ENCODE measurements at places on chromosomes 3 and 15. TPM values are rescaled to one million over a fixed set of nuclear protein-coding genes. Genes with fewer than 3 reads are reported as not detected.

GRCh38 chr15:83365370-83365938 is 81.0 kb upstream of the BNC1 start:
- DNase-seq, result peak; percentile 84

- DNase-seq, result no peak
Measured at GRCh38 chr15:86725628-86726027, 646.0 kb downstream of the AGBL1 start.

- DNase-seq, result no peak
Measured at GRCh38 chr3:64890006-64890405, 202.2 kb upstream of the ADAMTS9 start.

- DNase-seq, result no peak
Measured at GRCh38 chr3:182420741-182421140, 372.6 kb upstream of the ATP11B start.

- no peak for DNase-seq
Measured at GRCh38 chr15:57881361-57881760, 174.8 kb downstream of the POLR2M start.

- no peak for DNase-seq
Measured at GRCh38 chr3:160980740-160981139, 124.4 kb downstream of the B3GALNT1 start.

DNA sequence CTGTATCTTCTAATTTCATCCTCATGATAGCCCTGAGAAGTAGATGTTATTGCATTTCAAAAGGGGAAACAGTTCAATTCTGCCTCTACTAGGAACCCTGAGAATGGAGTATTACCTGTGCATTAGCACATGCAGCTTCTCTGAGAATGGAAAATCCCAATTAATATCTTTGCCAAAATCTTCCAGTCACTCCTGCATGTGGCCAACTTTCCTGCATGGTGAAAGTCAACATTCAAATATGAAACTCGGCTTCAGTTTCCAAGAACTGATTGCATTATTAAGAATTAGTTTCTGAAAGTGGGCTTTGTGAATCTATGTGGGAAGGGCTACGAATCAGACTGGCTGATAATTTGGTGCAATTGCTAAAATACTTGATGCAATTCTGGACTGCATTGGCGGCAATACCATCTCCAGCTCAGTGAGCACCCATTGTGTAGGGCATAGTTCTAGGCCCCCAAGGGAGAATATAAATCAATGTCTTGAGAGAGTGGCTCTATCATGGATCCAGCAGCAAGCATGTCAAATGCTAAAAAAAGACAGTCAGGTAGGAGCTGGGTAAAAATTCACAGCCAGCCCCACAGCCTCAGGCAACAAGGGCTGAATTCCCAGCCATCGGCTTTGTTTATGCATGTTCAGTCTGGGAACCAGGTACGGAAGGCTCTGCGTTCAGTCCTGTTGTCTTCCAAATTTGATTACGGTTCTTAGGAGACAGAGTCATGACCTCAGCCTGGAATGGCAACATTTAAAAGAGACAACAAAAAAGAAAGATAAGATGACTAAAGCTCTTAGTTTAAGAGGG is 18.8 kb upstream of the BCL6 start:
- DNase-seq, result no peak

DNA sequence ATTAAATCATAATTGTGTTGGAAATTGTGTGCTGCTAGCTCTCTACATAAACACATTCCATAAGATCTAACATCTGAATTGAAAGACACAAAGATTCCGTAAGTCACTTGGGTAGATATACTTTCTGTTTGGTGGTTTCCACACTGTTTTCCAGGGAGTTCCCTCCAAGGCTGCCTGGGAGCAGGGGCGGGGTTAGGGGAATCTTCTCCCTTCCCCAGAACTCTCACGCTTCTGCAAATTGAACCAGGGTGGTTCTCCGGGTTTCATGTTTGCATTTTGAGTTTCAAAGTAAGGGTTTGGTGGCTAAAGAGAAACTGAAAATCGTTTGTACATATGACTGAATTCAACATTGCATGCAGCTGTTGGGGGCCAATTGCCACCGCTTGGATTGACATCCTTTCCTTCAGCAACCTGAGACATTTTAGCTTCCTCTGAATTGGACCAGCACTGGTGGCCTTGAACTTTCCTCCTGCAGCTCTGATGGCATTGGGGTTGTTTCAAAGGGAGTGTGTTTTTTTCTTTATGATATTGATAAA is 192.7 kb upstream of the FEZF2 start:
- no peak for DNase-seq

GRCh38 chr15:39392469-39393047 is 188.3 kb upstream of the THBS1 start:
- no peak for DNase-seq

GRCh38 chr3:76212679-76213078 is 427.3 kb upstream of the ZNF717 start:
- no peak for DNase-seq

GRCh38 chr3:39187372-39188155 is 4.8 kb downstream of the XIRP1 start:
- DNase-seq, result no peak

DNA sequence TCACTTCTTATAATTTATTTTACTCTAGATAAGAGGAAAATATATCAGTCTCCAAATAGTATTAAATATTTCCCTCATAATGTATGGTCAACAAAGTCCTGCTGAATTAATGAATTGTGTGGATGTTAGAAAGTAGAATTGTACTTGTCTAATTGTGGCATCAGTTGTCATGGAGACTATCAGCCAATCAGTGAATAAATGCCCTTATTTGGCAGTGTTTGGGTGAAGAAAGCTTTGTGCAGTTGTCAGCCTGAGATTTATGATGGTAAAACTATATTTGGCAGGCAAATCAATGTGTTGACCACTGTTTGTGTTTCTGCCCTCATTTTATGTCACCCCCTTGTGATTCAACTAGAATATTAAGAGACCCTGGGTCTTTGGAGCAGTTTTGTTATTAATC is 293.6 kb upstream of the MDFIC2 start:
- DNase-seq, result no peak

DNA sequence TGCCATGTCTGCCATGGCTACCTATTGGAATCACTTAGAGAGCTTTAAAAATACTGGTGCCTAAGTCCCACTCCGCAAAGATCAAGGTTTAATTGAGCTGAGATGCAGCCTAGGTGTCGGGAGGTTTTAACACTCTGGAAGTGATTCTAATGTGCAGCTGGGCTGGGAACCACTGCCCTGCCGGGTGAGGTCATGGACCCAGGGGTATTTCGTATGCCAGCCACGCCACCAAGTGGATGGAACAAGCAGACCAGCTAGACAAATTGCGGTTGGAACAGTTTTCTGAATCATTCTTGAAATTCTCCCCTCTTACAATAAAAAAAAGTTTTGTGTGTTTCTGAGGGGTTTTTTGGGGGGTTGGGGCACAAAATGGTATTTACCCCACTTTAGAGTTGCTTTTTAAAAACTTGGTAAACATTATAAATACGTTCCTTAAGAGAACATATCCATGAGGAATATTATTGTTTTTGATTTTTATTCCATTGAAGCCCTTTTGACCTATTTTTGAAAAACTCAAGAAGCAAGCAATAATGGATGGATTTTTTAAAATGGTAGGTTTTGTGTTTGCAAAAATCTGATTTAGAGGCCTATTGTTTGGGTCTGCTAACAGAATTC is 66.2 kb upstream of the CSTA start:
- DNase-seq, result peak; percentile 76

DNA sequence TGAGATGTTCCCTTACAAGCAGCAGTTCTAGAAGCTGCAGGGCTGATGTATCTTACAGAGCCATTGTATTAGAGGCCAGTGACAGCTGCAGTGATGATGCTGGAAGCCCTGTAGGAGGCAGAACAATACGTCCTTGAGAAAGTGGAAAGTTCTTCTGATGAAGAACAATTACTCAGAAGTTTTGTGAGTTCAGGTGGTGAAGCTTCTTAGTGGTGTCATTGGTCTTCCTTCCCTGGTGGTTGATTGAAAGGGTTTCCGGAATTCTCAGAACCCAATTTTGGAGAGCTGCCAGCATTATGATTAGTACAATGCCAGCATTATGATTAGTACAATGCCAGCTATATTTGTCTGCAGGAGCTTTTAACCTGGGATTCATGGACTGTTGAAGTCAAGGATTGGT is 356.4 kb downstream of the MFSD1 start:
- DNase-seq, result no peak

GRCh38 chr3:59313365-59313764 is 263.5 kb upstream of the CFAP20DC start:
- DNase-seq, result peak; percentile 69

DNA sequence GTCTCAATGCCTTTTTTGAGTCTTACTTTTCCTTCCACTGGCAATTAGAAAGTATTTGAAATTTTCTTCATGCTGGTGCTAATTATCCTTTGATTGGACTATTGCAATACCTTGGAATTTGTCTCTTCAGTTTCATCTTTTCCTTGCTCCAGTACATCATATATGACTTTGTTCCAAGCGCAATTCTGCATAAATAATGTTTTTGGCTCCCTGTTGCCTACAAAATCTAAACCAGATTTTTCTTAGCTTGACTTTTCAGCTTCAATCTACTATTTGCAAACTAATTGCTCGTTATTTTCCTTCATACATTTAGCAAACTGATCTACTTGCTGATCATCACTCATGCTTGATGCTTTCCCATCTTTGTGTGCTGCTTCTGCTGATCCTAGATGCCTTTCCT is 230.8 kb upstream of the GPR149 start:
- no peak for DNase-seq

GRCh38 chr3:184001761-184002160 is 15.9 kb downstream of the ABCC5 start:
- DNase-seq, result no peak

DNA sequence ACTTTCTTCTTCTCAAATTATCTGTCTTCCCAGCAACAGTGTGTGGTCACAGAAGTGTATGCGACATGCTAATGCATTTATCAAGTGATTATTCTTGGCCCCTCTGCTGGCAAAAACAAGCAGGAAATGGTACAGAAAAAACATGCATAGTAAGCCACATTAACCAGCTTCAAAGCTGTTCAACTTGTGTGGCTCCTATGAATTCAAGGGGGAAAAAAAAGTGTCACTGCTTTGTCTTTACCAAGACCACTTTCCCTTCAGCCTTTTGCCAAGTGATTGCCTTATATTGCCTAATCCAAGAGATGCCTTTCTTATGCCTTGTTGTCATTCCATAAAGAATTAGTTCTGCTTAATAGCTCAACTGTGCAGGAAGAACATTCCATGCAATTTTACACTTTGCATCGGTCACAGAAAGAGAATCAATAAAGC is 39.1 kb downstream of the PRTG start:
- no peak for DNase-seq

DNA sequence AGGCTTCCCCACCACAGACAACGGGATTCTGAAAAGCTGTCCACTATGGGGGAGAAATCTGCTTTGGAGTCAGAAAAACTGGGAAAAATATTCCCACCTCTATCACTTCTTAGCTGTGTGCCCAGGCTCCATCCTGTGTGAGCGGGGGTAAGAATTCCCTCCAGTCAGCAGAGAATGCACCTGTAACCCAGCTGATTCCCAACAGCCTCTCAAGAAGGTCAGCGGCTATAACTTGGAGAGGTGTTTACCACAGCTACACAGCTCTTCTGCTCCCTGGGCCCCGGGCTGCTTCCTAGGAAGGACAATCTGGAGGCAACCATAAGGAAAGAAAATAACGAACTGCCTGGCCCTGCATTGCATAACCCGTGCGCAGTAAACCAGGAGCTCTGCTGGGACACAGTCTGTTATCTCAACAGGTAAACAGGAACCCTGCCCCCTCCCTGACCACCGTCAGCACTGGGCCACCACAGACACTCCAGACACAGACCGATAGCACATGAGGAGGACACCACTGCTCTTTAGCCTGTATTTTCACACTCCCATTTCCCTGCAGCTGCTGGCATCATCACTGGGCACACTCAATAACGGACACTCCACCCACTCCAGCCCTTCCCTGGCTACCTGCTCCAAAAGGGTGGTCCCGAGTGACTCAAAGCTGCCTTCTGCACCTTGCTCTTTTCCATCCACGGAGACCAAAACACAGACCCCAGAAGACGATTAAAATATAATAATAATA is 2.1 kb downstream of the RAB43 start:
- DNase-seq, result no peak

DNA sequence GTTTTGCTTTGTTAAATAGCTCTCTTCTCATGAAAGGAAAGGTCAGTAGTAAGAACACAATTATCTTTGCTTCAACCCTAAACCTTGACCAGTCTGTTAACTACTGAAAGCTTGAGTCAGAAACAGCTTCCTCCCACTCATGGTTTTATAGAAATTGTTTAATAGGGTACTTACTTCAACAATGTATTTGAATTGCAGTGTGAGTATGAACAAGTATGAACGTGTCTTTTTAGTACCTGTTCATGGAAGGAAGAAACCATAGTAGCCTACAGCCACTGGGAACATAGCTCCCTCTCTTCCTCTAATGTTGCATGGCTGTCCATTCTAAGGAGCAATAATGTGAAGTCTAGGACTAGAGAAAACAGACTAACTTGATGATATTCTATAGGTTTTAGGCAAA is 311.0 kb downstream of the MCTP2 start:
- DNase-seq, result no peak

- DNase-seq, result no peak
Measured at GRCh38 chr3:151553888-151554287, 93.0 kb upstream of the IGSF10 start.

Gene VILL
- total RNA-seq, result 8.9 TPM

Gene GOLGA6A
- not detected for total RNA-seq

Gene ENTPD3
- total RNA-seq, result 3.7 TPM

Gene ARPP21
- not detected for total RNA-seq

Gene CCR9
- not detected for total RNA-seq

Gene ECT2
- total RNA-seq, result 12.2 TPM

Gene ASB7
- total RNA-seq, result 13.1 TPM

Gene IQCF5
- not detected for total RNA-seq

Gene IL5RA
- 0.69 TPM for total RNA-seq

Gene CLDN16
- 0.14 TPM for total RNA-seq

Gene CTXN2
- not detected for total RNA-seq

Gene C3orf20
- 0.14 TPM for total RNA-seq

Gene CEP152
- 4.2 TPM for total RNA-seq

Gene SI
- not detected for total RNA-seq

Gene FBXO40
- 0.09 TPM for total RNA-seq

Gene FMN1
- 33.5 TPM for total RNA-seq

Gene VIPR1
- total RNA-seq, result 184 TPM

Gene ZKSCAN7
- 3.6 TPM for total RNA-seq

Gene CRYGS
- total RNA-seq, result 3.8 TPM

All from upper lobe of right lung (tissue), 1 donor.